ENCODE measurements at places on chromosomes 16 and 17. TPM values are rescaled to one million over a fixed set of nuclear protein-coding genes. Genes with fewer than 3 reads are reported as not detected.

FSCN2 gene
- 0.38 TPM for total RNA-seq

DNA sequence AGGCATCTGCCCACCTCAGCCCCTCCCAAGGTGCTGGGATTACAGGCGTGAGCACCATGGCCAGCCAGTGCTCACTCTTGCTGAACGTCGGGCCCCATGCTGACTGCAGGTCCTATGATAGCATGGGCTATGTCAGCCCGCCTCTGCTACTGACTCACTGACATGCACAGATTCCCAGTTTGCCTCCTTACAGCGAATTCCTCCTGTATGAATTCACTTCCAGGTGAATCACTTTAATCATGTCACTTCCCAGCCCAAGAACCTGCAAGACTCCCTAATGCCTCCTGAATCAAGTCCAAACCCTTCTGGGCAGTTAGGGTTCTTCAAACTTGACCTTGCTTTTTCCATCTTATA, 16.1 kb upstream of the UBTF start:
- no peak for DNase-seq

DNA sequence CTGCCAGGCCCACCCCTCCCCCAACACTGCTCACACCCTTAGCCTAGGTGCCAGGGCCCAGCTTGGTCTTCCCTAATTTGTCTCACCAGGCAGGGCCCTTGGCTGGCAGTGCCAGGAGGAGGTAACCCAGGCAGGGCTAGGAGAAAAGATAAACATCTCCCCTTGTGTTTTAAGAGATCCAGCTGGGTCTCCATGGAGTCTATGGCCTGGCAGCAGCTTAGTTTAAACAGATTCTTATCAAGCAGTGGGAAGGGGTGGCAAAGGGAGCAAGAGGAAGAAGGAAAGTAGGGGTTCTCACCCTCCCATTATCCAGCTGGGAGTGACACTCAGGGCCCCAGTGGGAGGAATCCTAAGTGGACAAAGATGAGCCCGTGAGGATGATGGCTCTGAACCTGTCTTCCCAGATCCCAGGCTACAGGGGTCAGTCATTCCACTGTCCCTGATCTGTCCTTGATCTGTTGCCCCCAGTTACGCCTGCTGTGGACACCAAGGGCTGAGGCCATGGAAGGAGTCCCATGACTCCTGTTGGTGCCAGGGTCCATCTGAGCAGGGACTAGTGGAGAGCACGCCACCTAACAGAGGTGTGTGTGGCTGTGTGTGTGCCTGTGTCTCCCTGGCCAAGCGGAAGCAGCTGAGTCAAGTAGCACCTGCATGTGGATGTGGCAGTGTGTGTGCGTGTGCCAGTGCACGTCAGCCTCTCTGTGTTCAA, 47.4 kb upstream of the MEIOC start:
- no peak for DNase-seq

DNA sequence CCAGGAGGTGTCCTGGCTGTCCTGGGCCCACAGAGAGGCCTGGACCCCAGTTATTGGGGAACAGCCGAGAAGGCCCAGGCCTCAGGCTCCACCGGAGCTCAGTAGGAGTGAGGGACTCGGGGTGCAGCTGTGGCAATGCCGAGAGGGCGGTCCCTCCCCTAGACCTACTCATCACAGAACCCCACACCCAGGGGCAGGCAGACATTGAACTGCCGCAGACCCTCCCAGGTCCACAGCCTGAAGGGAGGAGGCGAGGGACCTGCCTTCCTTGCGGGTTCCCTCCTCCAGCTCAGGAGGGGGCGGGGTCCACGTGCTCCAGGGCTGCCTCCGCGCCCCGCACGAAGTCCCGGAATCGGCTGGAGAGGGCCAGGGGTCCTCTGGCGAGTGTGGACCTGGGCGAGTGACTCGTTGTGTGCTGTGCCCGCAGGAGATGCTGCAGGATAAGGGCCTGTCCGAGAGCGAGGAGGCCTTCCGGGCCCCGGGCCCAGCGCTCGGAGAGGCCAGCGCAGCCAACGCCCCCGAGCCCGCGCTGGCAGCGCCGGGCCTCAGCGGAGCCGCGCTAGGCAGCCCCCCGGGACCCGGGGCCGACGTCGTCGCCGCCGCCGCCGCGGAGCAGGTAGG, 3.9 kb downstream of the TBX4 start:
- DNase-seq = no peak

- no peak for DNase-seq
These were observed 5.3 kb upstream of the HAS3 start for GRCh38 chr16:69100071-69100691.

NLGN2 gene
- 12.1 TPM for total RNA-seq

- no peak for DNase-seq
These were observed 8.7 kb downstream of the PPM1E start for GRCh38 chr17:58764373-58764772.

RAB37 gene
- total RNA-seq = 0.58 TPM

DNA sequence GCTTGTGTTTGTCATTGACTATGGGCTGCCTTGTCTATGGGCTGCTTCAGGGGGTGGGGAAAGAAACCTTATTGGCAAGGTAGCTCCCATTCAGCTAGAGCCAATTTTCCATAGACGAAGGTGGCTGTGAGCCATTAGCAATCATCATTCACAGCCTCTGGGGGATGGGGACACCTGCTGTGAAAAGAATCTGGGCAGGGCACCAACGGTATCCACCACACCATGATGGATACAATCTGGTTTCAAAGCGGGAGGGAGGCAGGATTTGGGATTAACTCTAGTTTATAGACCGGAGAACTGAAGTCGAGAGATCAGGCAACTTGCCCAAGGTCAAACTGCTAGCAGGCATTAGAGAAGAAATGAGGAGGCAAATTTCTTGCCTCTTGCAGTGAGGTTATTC, 182.3 kb downstream of the SHISA9 start:
- DNase-seq = no peak

SLC16A5 gene
- total RNA-seq = 14.3 TPM

GRCh38 chr17:7218166-7218565, 1.5 kb downstream of the DLG4 start:
- DNase-seq = peak; percentile 26

- no peak for DNase-seq
These were observed 17.6 kb downstream of the CASC3 start for GRCh38 chr17:40157973-40158372.

ZNF232 gene
- total RNA-seq = 5.1 TPM

- no peak for DNase-seq
These were observed 4.1 kb downstream of the ST6GALNAC2 start for GRCh38 chr17:76581515-76581914.

MT1F gene
- 7.9 TPM for total RNA-seq

CES5A gene
- 0.21 TPM for total RNA-seq

- no peak for DNase-seq
These were observed at the start of gene STAC2 for GRCh38 chr17:39225308-39225958. Gene STAC2, minus strand, starts transcription at chr17:39225945. Its CDS starts 443 bp downstream, at chr17:39225502.

GRCh38 chr17:44655983-44656710, at the start of gene MEIOC:
Gene MEIOC, plus strand, starts transcription at chr17:44656468. Its CDS starts 146 bp downstream, at chr17:44656614.
- DNase-seq = no peak

DNA sequence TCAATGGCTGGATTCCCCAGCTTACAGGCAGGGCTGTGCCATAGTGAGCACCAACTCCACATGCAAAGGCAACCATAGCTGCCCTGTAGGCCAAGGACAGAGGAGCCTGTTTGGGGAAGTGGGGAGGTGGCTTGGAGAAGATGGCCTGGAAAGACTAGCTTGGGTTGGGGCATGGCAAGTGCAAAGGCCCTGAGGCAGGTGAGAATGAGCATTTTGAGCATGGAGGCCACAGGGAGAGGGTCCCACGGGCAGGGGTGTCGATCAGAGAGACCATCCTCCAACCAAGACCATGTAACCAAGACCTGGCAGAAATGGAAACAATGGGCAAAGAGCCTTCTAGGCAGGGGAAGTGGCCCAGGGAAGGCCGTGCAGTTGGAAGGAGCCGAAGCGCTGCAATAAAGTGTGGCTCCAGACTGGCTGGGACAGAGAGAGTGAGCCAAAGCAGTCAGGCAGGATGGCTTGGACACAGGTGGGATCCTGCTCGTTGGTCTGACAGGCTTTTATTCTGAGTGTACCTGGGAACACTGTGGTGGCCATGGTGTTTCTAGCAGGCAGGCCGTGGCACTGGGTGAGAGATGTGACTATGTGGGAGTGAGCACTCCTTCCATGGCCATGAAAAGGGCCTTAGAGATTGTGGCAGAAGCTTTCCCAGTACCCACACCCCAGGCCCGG, 24.8 kb upstream of the MPRIP start:
- no peak for DNase-seq

DNA sequence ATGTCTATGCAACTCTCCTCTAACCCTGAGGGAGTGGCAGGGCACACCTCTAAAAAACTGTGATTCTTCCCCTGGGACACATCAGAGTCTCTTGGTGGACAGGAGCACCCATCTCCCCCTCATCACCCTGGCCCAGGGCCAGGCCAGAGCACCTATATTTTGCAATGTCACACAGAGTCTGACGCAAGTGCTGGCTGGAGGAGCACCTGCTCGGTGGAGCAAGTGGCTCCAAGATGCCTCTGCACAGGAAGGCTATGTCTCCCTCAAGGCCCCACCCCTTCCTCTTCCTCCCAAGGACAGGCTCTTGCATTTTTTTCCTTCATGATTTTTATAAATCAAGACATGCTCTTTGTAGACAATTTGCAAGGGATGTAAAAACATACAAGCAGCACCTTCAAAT, 13.3 kb downstream of the SNN start:
- no peak for DNase-seq

CLEC10A gene
- total RNA-seq = 13.4 TPM

SLFN12 gene
- total RNA-seq = 5.7 TPM

MYH3 gene
- total RNA-seq = 0.53 TPM
